ENCODE measurements at places on chromosomes 6 and 20. TPM values are rescaled to one million over a fixed set of nuclear protein-coding genes. Genes with fewer than 3 reads are reported as not detected.
A peak's percentile ranks its signal among the peaks of the same experiment; 100 is the strongest.

- no peaks in the 10 kb centered on the region for H3K27me3 ChIP-seq
- H3K4me1 ChIP-seq, result peaks cover 14% of the 10 kb centered on the region
- H3K27ac ChIP-seq, result no peak overlapping the region
- H3K36me3 ChIP-seq, result peaks cover 23% of the 10 kb centered on the region
Measured at GRCh38 chr20:63967330-63968135, 2.2 kb downstream of the ZNF512B start.

GRCh38 chr6:15677822-15678221 is 15.0 kb upstream of the DTNBP1 start:
- no peaks in the 10 kb centered on the region for H3K4me1 ChIP-seq
- peaks cover 14% of the 10 kb centered on the region for H3K27me3 ChIP-seq
- no peak for DNase-seq
- no peak overlapping the region for H3K4me3 ChIP-seq

DNA sequence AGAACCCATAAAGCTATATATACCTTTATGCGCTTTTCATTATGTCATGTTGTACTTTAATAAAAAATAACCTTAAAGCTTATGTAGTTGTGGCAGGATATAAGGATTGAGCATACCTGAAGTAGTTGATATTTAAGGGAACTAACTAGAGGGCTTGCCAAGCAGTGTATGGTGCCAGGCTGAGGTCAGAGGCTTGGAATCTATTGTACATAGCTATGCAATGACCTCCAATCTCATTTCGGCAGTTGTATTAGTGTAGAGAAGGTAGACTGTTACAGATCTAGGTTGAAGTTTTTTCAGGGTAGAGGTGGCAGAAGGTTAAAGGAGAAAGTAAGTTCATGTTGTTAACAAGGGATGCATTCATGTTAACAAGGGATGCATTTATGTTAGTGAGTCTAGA is 397.7 kb upstream of the HS3ST5 start:
- no peak overlapping the region for H3K4me3 ChIP-seq
- H3K27me3 ChIP-seq, result no peaks in the 10 kb centered on the region
- no peaks in the 10 kb centered on the region for H3K36me3 ChIP-seq
- no peak overlapping the region for H3K27ac ChIP-seq

- peaks cover 3% of the 10 kb centered on the region for H3K27me3 ChIP-seq
- no peak overlapping the region for H3K27ac ChIP-seq
- H3K4me3 ChIP-seq, result no peak overlapping the region
Measured at GRCh38 chr20:31835554-31835953, 9.8 kb downstream of the FOXS1 start.

DNA sequence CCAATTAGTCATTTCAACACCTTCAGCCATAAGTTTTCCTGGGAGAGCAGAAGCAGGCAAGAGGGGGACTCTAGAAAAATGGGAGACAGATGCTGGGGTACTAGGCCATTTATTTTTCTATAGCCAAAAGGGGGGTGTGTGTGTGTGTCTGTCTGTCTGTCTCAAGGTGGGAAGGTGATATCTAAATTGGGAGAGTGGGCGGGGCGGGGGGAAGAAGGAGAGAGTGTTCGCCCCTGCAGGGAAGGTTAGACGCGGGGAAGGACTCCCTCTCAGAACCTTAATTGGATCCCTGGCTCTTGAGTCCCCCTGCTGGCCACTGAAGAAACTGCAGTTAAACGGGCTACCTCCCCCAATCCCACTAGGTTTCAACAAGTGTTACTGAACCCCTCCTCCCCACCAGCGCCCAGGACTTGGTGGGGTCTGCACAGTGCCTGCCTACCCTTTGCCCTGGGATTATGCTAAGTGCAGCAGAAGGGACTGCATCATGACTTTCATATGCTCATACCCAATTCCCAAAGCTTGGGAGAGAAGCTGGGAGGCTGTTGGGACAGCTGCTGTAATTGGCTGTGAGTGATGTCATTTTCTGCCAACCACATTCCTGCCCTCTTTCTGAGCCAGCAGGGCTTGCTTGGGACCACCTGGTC is 45.8 kb downstream of the FOXP4 start:
- H3K4me1 ChIP-seq, result no peaks in the 10 kb centered on the region
- H3K4me3 ChIP-seq, result no peak overlapping the region
- DNase-seq, result peak; percentile 99
- no peak overlapping the region for H3K27ac ChIP-seq
- no peaks in the 10 kb centered on the region for H3K36me3 ChIP-seq

DNA sequence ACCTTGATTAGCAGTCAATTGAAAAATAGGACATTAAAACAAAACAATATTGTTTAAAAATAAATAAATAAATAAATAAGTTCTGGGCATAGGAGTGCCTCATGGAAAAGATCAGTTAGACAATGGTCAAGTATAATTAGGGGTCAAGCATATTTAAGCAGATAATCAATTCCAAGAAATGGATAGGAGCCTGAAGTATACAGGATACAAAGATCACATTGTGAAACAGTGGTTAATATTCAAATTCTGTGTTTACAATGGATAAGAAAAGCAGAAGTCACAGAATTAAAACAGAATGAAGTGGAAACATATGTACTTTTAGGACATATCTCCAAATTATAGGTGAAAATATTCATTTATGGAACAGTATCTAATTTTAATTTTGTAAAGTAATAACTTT is 1028.6 kb upstream of the CITED2 start:
- H3K36me3 ChIP-seq, result no peaks in the 10 kb centered on the region
- no peaks in the 10 kb centered on the region for H3K4me1 ChIP-seq
- H3K27me3 ChIP-seq, result no peaks in the 10 kb centered on the region
- no peak overlapping the region for H3K27ac ChIP-seq

- no peak overlapping the region for H3K27ac ChIP-seq
- no peaks in the 10 kb centered on the region for H3K27me3 ChIP-seq
- no peak for DNase-seq
- no peaks in the 10 kb centered on the region for H3K36me3 ChIP-seq
- no peak overlapping the region for H3K4me3 ChIP-seq
- H3K4me1 ChIP-seq, result no peaks in the 10 kb centered on the region
Measured at GRCh38 chr6:66103354-66103753, 396.3 kb upstream of the EYS start.

DNA sequence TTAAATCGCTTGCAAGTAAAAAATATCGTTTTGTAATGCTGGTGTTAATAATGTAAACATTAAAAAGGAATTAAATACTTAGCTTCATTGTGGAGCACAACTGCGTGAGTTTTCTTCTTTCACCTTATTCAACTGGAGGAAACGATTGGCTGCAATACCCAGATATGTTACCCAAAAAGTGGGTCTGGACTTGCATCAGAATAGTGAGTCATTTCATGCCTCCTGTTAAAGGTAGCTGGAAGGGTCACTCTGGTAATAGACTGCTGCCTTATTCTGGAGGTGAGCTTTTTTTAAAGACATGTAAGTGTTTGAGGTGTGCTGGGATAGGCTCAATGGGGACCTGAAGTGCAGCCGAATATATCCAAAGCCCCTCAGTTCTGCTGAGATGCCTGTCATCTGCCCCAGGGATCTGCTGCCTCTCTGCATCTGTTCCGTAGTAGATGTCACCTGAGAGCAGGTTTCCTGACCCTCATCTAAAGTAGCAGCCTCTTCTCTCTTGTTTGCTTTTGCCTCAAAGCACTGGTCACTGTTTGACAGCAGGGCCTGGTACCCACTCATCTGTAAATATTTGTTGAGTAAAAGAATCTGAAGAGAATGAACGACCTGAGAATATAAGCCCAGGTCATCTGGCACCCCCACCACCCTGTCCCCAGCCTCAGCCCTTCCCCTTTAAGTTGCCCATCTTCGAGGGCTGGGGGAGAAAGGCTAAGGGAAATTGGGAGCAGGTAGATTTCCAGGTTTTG is 5.6 kb upstream of the UQCC2 start:
- H3K36me3 ChIP-seq, result no peaks in the 10 kb centered on the region
- DNase-seq, result no peak
- H3K4me1 ChIP-seq, result peaks cover 5% of the 10 kb centered on the region
- no peak overlapping the region for H3K4me3 ChIP-seq

DNA sequence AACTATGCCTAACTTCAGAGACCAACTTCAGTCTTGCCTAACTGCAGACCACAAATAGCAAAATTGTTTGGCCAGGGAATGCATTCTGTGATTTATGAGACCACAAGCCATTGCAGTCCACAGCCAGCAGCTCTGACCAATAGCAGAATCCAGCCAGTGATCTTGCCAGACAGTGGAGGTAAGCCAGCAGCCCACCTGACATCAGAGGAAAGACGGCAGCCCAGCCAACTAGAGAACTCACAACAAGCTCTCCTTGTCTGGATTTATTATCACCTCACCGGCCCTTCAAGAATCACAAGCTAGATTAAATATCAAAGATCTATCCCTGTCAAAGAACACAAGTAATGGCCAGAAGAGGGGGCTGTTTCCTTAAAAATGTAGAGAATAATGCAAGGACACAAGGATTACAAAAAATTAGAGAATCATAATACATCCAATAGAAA is 66.5 kb upstream of the SLC35F1 start:
- DNase-seq, result peak; percentile 34
- no peak overlapping the region for H3K27ac ChIP-seq
- no peak overlapping the region for H3K4me3 ChIP-seq
- H3K36me3 ChIP-seq, result no peaks in the 10 kb centered on the region
- H3K27me3 ChIP-seq, result no peaks in the 10 kb centered on the region
- H3K4me1 ChIP-seq, result no peaks in the 10 kb centered on the region

GRCh38 chr20:18223409-18223808 is 64.9 kb upstream of the ZNF133 start:
- no peaks in the 10 kb centered on the region for H3K27me3 ChIP-seq
- peaks cover 13% of the 10 kb centered on the region for H3K4me1 ChIP-seq
- no peak for DNase-seq
- H3K27ac ChIP-seq, result no peak overlapping the region

DNA sequence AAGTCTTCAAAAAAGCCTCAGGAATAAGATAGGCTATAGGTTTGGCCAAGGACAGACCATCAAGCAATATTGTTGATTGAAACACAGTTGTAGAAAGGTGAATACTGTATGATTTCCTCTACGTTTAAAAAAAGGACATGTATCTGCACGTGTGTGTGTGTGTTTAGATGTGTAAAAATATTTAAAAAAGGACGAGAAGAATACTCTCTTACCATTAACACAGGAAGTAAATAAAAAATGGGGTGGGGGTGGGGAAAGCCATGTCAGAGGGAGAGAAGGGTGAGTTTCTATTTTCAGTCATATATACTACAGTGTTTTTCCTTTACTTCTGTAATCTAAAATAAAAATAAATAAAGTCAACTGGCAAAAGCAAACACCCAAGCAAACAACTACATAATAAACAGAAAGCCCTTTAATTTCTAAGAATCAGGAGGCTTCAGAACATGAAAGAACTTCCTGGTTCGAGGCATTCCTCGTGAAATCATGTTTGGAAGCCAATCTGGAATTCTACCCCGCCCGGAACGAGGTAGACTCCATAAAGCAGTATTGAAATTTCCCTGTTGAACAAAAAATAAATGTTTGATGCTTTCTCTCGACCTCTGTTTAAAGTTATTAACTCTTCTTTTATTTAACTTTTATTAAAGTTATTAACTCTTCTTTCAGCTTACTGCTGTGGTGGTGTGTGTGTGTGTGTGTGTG is 158.1 kb upstream of the ZNF217 start:
- no peak overlapping the region for H3K4me3 ChIP-seq
- H3K4me1 ChIP-seq, result peaks cover 18% of the 10 kb centered on the region
- no peak for DNase-seq
- peak overlapping the region; percentile 47 for H3K27ac ChIP-seq
- H3K36me3 ChIP-seq, result no peaks in the 10 kb centered on the region

DNA sequence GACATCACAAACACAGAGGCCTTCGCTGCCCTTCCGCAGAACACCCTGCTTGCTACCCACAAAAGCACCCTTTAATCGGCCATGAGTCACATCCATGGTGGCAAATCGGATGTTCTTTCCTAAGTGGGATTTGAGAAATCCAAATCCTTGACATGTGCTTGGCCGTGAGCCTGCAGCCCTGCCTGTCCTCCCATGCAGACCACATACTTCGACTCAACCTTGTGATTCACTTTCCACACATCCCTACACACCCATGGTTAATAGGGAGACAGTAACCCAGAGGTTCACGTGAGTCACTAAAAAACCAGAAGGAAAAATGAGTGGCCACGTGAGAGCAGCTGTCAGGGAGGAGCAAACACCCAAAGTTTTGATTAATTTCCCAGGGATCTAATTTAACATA is 19.4 kb downstream of the RAMACL start:
- H3K27me3 ChIP-seq, result no peaks in the 10 kb centered on the region
- no peak overlapping the region for H3K4me3 ChIP-seq
- peak; percentile 95 for DNase-seq
- H3K36me3 ChIP-seq, result no peaks in the 10 kb centered on the region
- peaks cover 17% of the 10 kb centered on the region for H3K4me1 ChIP-seq

Gene TMEM217
- 3.3 TPM for total RNA-seq

Gene SAMD5
- 0.59 TPM for total RNA-seq

Gene RIMS1
- total RNA-seq, result 8.3 TPM

Gene TMC2
- not detected for total RNA-seq

Gene PLCB4
- 13.0 TPM for total RNA-seq

Gene FARS2
- total RNA-seq, result 29.7 TPM

Gene PDYN
- not detected for total RNA-seq
